NCI-H345 (cell line): ENCODE measurements at places on chromosomes 1 and 21.

DNA sequence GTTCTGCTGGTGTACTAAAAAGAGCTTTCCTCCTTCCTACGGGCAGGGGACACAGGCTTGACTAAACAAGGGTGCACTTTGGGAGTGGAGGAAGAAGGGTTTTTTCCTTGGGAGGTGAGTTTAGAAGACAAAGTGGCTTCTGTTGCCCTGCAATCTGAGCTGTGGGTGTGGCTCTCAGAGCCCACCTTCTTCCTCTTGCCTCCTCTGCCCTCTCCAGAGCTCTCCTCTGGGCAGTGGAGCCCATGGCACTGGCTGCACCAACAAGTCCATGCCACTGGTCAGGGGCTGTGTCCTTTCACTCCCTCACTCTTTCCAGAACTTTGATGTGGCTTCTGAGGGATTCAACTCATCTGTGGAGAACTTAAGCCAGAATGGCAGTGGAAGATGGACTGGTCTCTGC, 25.6 kb upstream of the PSMB2 start:
- no peak for DNase-seq

DNA sequence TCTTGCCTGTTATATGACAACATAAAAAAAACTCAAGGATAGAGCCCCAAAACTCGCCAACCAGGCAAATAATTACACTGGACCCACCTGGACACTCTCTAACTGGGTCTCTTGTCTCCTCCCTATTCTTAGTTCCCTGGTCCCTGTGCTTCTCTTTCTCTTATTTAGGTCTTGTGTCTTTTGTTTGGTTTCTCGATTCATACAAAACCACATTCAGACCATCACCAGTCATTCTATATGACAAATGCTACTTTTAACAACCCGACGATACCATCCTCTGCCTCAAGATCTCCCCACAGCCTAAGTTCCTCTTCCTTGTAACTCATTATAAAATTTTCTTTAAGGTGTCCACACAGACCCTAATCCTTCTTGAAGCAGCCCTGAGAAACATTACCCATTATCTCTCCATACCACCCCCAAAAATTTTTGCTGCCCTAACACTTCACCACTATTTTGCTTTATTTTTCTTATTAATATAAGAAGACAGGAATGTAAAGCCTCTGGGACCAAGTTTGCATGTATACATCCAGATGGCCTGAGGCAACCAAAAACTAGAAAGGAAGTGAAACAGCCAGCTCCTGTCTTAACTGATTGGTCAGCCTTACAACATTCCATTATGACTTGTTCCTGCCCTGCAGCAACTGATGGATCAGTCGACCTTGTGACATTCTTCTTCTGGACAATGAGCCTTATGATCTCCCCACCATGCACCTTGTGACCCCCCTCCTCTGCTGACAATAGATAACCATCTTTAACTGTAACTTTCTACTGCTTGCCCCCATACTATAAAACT, 638.2 kb downstream of the AMY1C start:
- DNase-seq: no peak

- DNase-seq: no peak
Measured at GRCh38 chr1:79089946-79090345, 83.4 kb upstream of the ADGRL4 start.

DNA sequence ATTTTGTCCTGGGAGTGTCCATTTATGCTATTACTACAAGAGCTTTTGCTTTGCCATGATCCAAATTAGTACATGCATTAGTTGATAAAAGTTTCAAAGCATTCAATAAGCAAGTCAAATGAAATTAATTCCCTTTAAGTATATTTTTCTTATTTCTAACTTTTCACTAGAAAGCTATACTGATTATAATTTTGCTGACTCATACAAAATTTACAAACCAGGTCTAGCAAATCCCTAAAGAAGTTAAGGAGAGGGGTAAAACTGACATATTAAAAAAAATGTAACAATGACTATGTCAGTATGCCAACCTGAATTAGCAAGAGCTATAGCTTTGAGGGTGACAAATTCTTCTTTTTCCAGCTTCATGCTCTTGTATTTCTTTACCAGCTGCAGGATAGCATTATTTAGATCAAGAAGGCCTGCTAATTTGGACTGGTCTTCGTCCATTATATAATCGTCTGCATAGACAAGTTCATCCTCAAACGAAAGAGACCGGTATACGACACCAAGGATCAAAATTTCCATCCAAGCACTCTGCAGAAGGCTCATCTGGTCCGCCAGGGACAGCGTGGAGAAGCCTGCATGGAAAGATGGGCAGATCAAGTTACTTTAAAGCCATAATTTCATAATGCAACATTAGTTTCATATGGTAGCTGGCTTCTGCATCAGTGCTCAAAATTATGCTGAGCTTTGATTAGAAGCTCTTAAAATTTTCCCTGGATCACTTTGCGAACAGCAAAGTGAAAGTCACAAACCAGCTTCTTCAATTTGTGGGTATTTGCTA, 95.8 kb upstream of the USH2A start:
- DNase-seq: no peak

DNA sequence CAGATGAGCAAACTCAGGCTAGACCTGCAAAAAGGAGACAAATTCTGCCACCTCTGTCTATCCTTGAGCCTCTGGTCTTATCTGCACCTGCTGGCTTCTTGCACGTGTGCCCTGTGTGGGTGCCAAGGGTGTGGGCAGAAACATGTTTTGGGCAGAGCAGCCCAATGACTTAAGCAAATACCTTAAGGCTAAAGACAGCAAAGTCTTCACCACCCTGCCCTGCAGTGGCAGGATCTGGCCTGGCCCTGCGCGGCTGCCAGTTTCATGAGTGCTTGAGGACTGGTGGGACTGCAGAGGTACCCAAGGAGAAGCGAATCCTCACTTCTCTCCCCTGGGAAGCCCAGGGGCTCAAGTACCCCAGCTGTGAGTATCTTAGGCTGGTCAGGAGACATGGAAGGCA, 3.8 kb upstream of the SLC26A9 start:
- DNase-seq: no peak

GRCh38 chr1:211261229-211261628, 2.1 kb downstream of the RCOR3 start:
- DNase-seq: no peak

DNA sequence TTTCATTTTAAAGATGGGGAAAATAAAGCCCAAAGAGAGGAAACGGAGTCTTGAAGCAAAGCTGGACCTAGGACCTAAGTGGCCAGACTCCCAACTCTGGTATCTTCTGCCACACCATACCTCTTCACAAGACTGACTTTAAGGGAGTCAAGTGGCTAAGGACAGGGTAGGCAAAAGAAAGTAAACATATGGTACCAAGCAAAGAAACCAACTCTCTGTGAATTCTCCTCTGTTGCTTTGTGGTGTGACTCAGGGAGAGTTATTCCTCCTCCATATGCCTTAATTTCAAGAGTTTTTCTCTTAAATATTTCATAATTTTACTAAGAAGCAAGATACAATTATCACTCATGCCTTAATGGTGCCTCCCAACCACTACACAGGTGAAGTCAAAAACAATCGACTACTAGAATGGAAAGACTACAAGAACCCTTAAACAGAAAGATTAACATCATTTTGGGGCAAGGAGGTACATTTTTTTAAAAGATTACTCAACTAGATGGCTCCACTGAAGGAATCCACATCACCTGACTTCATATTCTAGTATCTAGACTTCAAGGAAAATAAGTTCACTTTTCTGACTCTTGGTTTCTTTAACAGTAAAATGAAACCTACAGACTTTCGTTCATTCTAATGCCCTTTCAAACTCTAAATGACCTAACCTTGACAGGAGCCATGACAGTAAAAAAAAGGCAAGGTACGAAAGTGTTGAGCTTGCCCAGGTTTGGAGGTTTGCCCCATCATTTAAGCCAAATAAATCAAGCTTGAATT, 44.2 kb downstream of the LUZP1 start:
- no peak for DNase-seq
